ENCODE measurements at places on chromosomes 1 and 21. TPM values are rescaled to one million over a fixed set of nuclear protein-coding genes. Genes with fewer than 3 reads are reported as not detected.
A peak's percentile ranks its signal among the peaks of the same experiment; 100 is the strongest.

GRCh38 chr1:186915555-186915954 lies 86.8 kb downstream of the PLA2G4A start:
- no peak for DNase-seq

TNFSF4 gene
- total RNA-seq: 0.60 TPM

GRCh38 chr21:32653326-32653901 lies 41.2 kb upstream of the CFAP298 start:
- DNase-seq: no peak

RHD gene
- total RNA-seq: not detected

- DNase-seq: no peak
These were observed 73.2 kb upstream of the GADD45A start for GRCh38 chr1:67611846-67612245.

GRCh38 chr1:90730243-90731022 lies 13.3 kb upstream of the BARHL2 start:
- no peak for DNase-seq

- DNase-seq: peak; percentile 66
These were observed 1.4 kb downstream of the NIT1 start for GRCh38 chr1:161119092-161119903.

PGBD5 gene
- 7.0 TPM for total RNA-seq

GRCh38 chr1:167288390-167289074 lies 67.8 kb downstream of the POU2F1 start:
- DNase-seq: no peak

OR6K3 gene
- not detected for total RNA-seq

DNA sequence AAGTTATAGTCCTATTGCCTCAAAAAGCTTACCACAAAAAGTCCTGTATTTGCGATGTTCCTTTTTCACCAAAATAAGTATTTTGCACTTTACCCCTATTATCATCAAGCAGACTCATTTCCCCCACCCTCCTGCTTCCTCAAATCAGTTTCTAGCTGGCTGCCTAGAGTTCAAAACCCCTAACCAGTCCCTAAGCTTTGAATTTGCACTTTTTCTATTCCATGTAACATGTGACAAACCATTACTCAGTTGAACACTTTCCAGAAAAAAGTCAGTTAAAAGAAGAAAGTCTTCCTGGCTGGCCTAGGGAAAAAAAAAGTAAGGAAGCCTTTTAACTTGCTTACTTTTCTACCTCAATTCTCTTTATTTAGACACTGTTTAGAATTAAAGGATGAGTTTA lies 8.2 kb downstream of the CEP170 start:
- DNase-seq: no peak

XCL1 gene
- total RNA-seq: 0.14 TPM

DNA sequence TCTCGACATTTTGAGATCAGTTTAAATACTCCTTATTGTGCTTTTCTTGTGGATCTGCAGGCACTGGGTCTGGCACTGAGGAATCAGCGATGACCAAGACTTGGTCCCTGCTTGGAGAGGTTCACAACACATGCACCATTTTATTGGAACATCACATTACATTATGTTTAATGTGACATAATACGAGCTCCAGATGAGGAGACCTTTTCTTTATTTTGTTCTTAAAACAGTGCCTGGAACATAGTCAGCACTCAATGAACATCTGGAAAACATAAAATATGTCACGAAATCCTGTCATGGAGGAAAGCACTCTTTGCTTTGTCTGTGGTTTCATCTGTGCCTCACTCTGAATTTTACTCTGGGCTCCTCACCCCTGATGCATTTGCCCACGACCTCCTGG lies 110.7 kb downstream of the ST6GALNAC3 start:
- no peak for DNase-seq

FGR gene
- 25.9 TPM for total RNA-seq

CADM3 gene
- total RNA-seq: 14.3 TPM

GRCh38 chr1:241271427-241271826 lies 85.6 kb downstream of the RGS7 start:
- DNase-seq: no peak

DNA sequence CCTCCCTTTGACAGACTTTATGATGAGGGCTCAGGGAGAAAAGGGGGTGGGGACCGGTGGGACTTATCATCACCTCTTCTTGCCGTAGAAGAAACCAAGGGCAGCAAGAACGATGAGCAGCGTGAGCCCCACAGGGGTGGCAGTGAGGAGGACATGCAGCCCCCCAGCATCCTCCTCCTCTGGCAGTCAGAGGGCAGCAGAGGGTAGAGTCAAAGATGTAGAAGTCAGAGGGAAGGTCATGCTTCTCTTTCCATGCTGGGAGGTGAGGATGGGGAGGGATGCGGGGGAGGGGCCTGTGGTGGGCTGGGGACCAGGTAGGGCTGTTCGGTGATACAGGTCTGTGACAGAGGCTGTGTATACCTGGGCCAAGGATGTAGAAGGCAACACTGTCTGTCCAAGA lies 14.8 kb downstream of the INSRR start:
- DNase-seq: no peak

DNA sequence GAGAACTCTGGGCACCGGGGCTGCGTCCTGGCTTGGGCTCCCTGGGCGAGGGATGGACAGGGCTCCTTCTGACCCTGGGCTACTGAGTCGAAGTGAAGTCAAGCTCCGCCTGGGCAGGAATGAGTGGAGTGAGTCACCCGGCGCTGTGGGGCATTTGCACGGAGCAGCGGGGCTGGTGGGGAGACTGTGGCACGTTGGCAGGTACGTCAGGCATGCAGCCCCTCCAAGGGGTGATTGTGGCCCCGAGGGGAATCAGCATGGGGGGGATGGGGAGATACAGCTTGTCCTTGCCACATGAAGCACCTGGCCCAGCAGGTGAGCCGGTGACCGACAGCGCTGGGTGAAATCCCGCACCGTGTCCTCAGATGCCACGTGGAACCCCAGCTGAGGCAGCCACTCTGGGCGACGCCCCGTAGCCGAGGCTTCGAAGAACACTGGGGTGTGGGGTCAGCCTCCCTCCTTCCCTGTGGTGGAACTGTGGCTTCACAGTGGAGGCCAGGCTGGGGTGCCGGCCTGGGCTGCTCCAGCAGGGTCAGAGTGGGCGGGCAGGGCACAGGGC lies 62.3 kb downstream of the COL18A1 start:
- peak; percentile 61 for DNase-seq

GRCh38 chr1:244214009-244214967 lies 163.2 kb downstream of the ZBTB18 start:
- DNase-seq: peak; percentile 36

RPS6KA1 gene
- 4.2 TPM for total RNA-seq

DNA sequence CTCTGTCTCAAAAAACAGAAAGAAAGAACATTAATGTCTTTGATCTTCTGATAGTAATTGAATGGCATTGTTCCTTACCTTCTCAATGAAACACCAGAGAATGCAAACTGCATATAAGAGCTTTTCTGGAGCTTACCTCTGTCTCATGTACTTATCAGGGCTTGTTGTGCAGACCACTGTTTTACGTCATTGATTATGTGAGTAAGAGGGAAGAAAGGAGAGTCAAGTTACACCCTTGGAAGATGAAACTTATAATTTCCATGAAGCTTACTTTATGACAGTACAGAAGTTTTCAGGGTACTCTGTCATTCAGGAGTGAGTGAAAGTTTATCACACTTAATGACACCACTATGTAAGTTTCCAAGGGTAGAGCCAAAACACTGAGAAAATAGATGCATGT lies 49.0 kb upstream of the MAB21L3 start:
- no peak for DNase-seq

HLX gene
- 3.3 TPM for total RNA-seq

- no peak for DNase-seq
These were observed 16.3 kb upstream of the CDK18 start for GRCh38 chr1:205488074-205488723.

OR2T29 gene
- total RNA-seq: not detected

DNA sequence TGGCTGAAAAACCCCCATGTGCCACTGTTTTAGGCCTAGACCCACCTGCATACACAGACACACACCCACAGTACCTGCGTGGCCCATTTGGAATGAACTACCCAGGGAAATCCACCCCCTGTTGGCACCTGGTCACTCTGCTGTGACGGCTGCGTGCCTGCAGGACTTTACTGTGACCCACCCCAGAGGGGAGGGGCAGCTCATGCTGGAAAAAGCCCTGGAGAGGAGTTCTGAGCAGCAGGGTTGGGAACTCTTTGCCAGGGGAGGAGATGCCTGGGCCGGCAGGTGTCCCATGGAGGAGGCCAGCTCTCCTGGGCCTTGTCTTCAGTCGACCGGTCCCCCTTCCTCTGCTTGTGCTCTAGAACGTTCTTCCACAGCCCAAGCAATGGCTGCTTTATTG lies 87.3 kb upstream of the CSF3R start:
- DNase-seq: no peak

DNA sequence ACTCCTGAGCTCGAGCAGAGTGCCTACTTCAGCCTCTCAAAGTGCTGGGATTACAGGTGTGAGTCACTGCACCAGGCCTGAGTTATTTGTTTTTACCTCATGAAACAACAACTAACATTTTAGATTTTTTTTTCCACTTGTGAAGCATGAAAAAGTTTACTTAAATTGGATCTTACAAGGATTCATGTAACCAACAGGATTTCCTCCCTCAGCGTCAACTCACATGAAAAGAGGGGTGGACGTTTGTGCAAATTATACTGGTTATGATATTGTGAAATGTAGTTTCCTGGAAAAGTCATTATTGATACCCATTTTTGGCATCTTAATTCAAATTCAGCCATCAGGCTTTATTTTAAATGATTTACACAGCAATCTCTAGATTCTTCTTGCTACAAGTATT lies 6.5 kb downstream of the CNST start:
- DNase-seq: no peak

- DNase-seq: no peak
These were observed 80.2 kb downstream of the FMN2 start for GRCh38 chr1:240171907-240172306.

DNA sequence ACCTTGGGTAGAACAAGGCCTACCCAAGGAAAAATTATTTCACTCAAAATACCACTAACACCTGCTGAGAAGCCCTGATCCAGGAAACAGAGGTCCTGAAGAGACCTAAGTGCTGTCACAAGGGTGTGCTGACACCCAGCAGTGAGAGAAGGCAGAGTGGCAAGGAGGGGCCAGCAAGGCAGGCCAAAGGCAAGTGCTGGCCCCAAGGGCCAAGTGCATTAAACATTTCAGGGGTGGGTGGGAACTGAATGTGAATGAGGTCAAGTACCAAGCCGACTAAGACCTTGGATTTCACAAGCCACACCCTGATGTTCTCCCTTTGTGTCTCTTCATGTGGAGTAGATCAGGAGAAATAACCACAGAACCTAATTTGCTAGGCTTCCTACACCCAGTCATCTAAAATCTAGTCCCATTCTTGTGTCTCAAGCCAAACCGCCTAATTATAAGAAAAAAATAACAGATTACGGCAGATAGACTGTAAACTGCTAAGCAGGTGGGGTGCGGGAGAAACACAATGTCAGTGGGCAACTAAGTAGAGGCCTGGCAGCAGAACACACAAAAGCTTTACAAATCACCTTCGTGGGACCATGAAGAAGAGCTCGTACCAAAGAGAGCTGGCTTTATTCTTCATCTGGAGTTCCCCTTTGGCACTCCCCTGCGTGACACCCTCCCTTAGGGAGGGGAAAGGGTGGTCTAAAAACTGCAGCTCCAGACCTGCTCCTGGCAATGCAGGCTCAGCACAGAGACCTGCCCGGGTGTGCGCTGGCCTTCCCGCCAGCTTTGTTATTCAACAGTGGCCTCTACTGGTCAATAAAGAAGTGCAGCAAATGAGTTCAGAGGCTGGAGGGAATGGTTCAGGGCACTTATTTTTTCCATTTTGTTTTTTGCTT lies 8.7 kb downstream of the UBE2G2 start:
- DNase-seq: peak; percentile 77

DNA sequence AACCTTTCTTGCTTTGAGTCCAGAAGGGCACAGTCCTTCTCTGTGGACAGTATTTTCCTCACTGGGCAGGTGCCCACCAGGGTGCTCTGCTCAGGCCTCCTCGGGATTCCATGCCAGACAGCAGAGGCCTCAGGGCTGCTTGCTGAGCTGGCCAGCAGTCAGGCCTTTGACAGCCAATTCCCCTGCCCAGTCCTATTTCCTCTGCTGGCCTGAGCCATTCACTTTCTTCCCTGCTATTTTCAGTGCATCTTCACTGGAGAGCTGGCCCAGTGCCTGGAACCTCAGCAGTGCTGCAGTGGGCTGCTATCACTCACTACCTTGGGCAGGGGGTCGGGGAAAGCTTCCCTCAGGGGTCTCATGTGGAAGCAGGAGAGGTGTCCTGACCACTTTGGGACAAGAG lies 33.2 kb downstream of the KCNA10 start:
- peak; percentile 33 for DNase-seq

GRCh38 chr1:5393146-5393545 lies 599.1 kb downstream of the NPHP4 start:
- no peak for DNase-seq

GRCh38 chr21:29164323-29164942 lies 34.0 kb downstream of the MAP3K7CL start:
- no peak for DNase-seq

DNA sequence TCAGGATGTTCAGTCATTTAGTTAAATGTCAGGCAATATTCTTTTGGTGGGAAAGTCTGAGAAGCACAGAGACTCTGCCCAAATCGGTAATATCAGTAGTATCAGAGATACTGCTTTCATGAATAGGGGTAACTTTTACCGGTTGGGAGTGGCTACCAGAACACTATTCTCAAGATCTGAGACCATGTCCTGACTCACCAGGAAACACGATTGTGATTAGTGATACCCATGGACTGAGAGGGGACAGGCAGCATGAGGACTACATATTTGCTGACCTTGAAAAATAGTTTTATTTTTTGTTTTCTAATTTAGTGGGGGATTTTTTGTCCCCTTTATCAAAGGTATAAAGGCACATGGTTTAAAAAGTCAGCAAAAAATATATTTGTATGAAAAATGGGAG lies 76.0 kb upstream of the NEK2 start:
- no peak for DNase-seq

DNA sequence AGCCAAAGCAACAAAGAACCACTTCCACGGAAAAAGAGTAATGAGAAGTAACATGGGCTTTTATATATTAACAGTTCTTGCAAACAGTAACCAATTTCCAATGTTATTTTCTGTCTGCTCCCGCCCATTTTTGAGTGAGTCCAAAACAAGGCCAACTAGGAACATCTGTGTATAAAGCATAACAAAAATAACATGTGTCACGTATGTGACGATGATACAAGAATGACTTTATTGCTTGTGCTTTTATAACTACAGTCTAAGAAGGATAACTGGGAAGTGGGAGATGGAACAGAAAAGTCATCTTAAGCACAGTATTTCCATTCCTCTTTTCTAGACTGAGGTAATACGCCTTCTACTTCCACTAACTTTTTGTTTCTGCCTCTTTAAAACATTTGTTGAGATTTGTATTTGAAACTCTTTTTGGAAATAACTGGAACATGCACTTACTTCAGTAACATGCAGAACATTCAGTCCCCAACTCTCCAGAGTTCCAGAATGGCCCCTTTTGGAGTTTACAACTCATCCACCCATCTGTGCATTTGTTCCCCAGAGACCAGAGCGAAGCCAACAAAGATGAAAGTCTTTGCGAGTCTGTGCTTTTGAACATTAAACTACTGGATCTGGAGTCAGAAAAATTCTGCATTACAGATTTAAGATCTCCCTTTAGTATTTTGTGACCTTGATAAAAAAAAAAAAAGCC lies 143.0 kb upstream of the ZRANB2 start:
- no peak for DNase-seq
